ENCODE measurements at places on chromosomes 2 and 18.

DNA sequence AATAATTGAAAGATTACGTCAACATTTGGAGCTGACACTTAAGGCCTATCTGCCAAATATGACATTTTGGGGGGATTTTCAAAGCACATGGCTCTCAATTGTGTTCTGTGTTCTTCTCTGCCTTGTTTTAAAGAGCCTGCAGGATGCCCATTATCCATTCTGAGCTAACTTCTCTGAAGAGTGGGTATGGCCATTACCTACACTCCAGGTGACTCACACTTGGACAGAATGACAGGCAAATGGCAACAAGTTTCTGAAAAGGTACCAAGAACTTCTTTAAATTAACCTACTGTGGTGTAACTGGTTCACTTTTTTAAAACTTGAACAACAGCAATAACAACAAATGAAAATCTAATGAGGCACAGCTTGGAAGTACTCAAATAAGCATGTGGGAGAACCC is 834.9 kb upstream of the SLC39A10 start:
- no peak for DNase-seq

GRCh38 chr2:129011466-129012061 is 692.9 kb upstream of the HS6ST1 start:
- no peak for DNase-seq

DNA sequence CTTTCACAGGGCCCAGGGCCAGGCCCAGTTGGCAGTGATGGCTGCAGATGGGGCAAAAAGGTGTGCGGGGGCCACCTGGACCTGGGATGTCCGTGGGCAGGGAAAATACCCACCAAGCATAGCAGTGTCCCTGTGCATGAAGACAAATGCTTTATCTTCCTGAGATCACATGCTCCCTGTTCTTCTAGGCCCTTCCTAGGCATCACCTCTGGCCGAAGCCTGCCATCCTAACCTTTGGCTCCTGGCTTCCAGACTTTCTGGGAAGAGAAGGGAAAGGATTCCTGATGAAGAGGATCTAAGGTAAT is 105.0 kb upstream of the SMAD2 start:
- no peak for DNase-seq

- no peak for DNase-seq
Measured at GRCh38 chr2:17709897-17710296, 43.7 kb downstream of the SMC6 start.

GRCh38 chr2:25303633-25304236 is 38.0 kb downstream of the DNMT3A start:
- no peak for DNase-seq

DNA sequence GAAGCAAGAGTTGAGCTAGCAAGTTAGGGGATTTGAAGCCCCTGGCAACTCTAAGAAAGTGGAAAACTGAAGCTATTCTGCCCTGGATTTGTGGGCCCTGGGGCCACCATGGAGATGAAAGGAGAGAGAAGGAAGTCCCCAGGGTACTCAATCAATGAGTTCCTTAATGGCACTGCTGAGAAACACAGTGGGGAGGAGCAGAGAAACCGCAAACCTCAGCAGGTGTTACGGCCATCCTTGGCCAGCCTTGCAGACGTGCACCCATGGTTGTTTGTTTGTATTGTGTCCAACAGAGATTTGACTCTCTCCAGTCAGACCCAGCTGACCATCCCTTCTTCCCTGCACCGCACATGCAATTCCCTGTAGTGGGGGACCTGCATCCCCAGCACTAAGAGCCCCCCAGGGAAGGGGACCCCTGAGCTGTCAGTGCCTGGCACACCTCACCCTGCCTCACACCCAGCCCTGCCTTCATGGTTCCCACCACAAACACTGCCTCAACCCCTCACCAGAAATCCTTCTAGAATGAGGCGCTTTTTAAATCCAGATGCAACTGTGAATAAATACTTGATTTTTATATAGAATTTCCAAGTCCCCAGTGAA is 255.3 kb downstream of the SH3BP4 start:
- DNase-seq: no peak

GRCh38 chr2:195612611-195613495 is 44.2 kb upstream of the SLC39A10 start:
- no peak for DNase-seq

DNA sequence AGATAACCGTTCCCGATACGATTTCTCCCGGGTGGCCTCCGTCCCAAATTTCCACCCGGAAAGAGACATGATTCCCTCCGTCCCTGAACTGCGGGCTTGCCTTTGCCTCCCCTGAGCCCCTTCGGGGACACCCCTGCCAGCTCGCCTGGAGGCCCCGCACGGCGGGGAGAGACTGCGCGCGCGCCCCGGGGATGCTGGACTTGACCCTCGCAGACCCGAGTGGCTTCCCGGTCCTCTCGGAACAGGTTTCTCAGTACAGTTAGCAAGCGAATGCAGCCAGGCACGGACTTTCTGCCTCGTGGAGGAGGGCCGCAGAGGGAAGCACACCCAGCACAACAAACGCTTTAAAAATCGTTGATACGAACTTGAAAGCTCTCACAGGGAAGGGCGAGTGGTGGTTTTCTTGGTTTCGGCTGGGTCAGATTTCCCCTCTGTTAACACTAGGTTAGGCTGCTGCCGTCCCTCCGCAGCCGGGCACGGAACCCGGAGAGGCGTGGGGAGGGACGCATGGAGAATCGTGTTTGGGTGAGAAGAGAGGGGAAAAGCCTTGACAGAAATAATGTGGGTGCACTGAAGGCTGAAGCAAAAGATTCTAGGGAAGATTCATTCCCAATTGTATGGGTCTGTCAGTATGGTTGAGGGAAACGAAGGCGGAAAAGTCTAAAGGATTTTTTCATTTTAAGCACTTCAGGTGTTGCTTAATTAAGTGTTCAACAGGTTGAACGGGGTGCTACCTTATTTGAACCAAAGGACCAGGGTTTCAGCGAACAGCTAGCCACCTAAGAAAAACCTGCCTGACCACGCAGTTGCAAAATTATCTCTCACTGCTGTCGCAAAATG is 916 bp downstream of the TNFRSF11A start:
- DNase-seq: no peak

GRCh38 chr2:226124548-226125011 is 675.0 kb downstream of the IRS1 start:
- DNase-seq: peak; percentile 59

- peak; percentile 84 for DNase-seq
Measured at GRCh38 chr2:217713395-217714286, 289.2 kb downstream of the TNS1 start.

GRCh38 chr2:1743396-1744150 is 742 bp downstream of the PXDN start:
- no peak for DNase-seq

- DNase-seq: no peak
Measured at GRCh38 chr2:32732120-32732519, 104.3 kb downstream of the TTC27 start.

DNA sequence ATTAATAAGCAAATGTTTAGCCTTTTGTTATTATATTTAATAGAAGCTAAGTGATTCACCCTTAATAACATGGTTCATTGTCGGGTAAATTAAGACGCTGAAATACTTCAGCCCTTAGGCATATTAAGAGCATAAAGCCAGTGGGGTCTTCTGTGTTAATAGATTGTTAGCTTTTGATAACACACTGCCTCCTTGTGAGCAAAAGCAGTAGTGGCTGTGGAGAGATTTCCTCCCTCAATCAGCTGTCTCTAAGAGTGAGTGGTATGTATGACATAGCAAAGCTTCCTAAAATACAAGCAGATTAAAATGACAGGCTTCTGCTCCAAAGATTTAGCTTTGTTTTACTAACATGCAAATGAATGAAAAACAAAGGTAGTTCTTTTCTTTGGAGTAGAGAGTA is 143.7 kb upstream of the SYT4 start:
- peak; percentile 3 for DNase-seq

GRCh38 chr2:188367164-188367563 is 75.5 kb downstream of the GULP1 start:
- no peak for DNase-seq

GRCh38 chr2:48633143-48633542 is 15.5 kb downstream of the GTF2A1L start:
- peak; percentile 69 for DNase-seq

DNA sequence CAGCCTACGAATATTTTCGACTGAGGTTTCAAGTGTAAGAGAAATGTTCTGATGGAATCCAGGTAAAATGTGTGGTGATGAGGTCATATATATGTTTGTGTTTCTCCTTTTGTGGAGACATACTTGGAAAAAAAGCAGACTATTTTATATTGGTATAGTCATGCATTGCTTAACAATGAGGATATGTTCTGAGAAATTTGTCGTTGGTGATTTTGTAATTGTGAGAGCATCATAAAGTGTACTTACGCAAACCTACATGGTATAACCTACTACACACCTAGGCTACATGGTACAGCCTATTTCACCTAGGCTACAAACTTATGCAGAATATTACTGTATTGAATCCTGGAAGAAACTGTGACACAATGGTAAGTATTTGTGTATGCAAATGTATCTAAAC is 1849.9 kb upstream of the CELF4 start:
- no peak for DNase-seq

DNA sequence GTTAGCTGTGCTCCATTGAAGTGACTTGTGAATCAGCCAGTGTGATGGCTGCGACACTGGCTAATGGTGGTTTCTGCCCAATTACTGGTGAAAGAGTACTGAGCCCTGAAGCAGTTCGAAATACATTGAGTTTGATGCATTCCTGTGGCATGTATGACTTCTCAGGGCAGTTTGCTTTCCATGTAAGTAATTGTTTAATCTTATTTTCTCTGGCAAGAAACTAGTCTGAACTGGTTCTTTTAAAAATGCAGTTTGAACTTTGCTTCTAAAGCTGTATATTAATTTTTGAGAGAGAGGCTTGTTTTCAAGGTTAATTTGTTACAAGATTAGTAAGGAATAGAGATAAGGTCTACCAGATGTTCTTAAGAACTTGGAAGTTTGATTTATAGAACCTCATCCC is 46.7 kb downstream of the GLS start:
- DNase-seq: no peak

DNA sequence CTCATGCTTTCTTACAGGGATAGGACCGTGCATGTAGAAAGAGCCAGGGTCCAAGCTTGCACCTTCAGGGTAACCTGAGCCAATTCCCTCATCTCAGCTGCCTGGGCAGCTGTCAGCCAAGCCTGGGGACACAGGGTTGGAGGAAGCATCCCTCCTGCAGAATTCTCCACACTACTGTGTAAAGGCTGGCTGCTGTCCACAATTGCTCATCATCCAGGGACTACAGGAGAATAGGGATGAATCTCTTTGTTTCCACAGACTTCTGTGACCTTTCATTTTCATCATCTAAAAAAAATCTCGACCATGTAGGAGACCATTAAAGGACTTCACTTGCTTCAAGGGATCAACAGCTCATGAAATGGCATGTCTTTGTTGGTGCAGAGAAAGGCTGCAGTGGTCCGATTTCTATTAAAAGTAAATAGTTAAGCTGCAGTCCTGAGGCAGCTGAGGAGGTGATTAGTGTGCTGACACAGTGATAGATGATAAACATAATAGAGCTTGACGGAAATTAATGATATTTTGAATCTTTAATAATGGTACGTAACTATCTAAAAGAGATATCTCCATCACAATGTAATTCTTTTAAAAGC is 74.4 kb upstream of the COPS8 start:
- DNase-seq: no peak

- no peak for DNase-seq
Measured at GRCh38 chr18:9428862-9429661, 46.3 kb upstream of the RALBP1 start.

DNA sequence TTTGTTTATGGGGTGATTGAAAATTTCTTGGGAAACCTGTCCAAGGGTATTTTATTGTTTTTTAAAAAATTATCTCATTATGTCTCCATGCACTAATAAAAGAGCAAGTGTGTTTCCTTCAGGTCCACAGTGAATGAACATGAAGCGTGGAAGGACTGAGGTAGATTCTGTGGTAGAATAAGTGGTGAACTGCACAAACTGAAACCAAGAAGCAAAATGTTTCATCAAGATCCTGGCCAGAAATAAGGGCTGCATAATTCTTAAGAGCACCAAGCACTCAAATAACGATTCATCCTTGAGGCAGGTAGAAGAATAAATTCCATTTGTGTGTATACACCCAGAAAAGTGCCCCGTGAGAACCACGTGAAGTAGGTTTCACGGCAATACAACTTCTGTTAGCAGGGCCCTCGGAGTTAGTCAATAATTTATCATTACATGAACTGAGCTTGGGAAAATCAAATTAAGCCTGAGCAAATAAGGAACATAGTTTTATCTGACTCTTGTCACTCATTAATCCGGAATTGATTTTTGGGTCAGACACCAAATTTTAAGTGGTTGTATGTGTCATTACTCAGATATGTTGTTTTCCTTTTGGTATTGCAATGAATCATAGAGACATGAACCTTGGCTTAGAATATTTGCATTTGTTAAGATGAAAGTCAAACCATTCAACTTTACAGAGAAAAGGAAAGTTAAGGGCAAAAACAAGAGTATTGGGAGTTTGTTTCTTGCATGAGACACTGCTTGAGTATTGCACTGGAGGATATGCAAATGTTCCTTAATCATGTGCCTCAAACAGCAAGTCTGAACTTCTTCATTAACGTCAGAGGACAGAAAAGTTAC is 472.6 kb upstream of the NETO1 start:
- peak; percentile 46 for DNase-seq

- DNase-seq: no peak
Measured at GRCh38 chr2:119809339-119810048, 49.8 kb downstream of the PTPN4 start.

- no peak for DNase-seq
Measured at GRCh38 chr2:120283649-120284048, 31.0 kb downstream of the RALB start.

DNA sequence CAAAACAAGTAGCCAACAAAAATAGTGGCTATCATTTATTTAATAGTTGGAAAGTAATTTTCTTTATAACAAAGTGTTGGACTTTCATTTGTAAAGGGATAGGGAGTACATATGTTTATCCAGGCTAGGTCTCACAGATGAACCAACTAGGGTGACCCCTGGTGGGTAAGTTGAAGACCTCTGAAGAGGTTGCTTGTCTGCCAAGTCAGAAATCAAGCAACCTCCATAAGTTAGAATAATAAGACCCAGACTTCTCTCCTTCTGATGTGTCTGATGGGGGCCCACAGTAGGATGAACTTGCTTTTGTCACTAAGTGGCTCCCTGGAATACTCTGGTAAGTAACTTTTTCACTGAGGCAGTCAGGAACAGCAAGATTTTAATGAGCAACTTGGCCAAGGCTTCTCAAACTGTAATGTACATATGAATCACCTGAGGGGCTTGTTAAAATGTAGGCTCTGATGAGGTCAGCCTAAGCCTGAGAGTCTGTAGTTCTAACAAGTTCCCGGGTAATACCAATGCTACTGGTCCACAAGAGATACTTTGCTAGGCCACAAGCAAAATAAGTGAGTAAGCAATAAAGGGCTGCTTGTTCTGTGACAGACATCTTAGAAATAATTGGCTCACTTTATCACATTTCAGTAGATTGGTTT is 319.6 kb downstream of the PIK3C3 start:
- peak; percentile 52 for DNase-seq

DNA sequence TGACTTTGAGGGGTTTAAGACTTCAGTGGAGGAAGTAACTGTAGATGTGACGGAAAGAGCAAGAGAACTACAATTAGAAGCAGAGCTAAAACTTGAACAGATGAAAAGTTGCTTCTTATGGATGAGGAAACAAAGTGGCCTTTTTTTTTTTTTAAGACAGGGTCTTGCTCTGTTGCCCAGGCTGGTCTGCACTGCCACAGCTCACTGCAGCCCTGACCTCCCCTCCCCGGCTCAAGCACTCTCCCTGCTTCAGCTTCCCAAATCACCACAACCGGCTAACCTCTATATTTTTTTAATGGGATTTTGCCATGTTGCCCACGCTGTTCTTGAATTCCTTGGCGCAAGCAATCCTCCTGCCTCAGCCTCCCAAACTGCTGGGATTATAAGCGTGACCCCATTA is 3.2 kb downstream of the MAP3K2 start:
- no peak for DNase-seq

GRCh38 chr2:149080099-149080498 is 41.6 kb downstream of the LYPD6B start:
- DNase-seq: no peak

Measured in OCI-M1 (cell line).